Activated CD4-positive, alpha-beta T cell treated with anti-CD3 and anti-CD28 coated beads for 1 hour (primary cell): ENCODE measurements at places on chromosomes 11 and 22.

- no peak for DNase-seq
Observed at GRCh38 chr22:40855071-40855978, 1.1 kb downstream of the ST13 start.

DNA sequence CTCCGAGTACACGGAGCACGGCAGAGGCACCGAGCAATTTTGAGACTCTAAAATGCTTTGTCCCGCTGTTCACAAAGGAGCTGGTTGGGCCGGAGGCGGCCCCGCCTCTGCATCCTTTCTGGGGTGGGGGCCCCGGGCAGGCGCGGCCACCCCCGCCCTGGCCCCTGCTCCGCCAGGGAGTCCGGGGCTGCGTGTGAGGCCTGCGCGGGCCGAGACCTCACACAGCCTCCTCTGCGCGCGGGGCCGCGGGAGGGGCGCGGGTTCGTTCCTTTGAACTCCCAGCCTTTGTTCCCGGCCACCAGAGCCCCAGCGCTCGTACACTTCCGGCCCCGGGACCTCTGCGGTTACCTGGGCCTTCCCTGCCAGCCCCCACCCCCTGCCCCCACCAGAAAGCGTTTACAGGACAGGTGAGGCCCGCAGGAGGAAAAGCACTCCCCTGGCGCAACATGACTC is 1.6 kb downstream of the FGF19 start:
- no peak for DNase-seq

DNA sequence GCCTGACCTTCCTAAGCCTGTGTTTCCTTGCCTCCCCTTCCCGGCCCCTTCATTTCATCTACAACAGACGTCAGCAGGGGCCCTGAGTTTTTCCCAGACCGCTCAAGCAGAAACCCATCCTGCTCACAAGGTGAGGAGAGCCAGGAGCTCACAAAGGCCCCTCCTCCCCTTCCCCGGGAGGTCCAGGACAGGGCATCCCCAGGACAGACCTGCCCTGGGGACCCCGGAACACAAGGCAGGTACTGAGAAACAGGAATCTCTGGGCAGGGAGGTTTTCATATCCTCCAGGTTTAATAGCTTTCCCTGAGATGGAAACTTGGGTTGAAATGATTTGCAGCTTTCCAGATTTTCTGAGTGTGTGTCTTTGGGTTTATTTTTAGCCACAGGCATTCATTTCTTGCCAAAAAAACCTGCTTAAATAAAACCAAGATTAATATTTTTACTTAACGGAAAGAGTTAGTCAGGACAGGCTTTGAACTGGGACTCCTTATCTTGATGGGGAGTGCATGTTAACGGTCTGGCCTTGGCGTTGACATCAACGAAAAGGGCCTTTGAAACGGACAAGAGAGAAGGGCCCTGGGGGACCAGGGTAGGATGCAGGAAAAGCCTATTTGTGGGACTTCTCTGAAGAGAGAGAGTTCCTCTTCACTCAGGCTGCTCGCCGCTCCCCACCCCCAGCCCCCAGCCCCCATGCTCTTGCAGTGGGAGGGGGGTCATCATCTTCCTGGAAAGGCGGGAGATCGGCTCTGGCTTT is 38.5 kb downstream of the TIMP3 start:
- no peak for DNase-seq

DNA sequence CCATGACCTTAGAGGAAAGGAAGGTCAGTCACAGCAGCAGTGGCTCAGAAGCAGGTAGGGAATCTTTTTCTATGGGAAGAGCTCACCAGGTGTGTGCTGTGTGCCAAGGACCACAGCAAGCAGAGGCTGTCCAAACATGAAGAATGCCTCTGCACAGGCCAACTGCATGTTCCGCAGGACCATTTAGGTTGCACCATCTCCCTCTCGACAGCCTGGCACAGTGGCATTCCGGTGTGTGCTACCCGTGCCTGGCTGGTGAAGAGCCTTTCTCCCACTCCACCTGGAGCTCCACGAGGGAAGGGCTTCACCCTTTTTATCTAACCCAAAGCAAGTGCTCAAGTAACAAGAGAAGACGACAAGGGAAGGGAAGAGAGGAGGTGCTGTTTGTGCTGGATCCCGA is 76.5 kb downstream of the PACSIN2 start:
- no peak for DNase-seq

DNA sequence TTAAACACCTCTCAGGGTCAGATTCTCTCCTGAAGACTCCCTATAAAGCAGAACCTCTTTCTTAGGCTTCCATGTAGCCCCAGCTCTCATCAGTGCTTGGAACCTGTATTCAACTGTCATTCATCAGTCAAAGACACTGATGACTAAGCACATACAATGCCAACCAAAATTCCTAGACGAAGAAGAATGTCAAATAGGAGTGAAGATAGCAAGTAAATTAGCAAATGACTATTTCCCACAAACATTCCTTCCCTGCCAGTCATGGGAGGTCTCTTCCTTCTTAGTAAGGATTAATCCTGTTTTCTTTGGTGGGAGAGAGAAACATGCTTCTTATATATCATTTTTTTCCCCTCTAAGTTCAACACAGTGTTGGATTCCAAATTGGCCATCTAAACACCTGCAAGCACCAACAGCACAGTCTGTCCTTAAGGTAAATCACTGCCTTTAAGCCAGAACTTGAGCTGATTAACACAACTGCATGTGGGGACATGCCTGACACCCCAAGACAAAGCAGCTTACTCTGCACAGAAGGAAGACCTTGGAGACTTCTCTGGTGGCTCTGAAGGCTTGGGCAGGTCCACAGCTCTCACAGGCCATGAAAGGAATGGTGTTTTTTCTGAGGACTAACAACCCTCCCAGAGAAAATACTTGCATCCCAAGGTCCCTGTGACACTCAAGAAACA is 47.5 kb upstream of the ME3 start:
- no peak for DNase-seq

DNA sequence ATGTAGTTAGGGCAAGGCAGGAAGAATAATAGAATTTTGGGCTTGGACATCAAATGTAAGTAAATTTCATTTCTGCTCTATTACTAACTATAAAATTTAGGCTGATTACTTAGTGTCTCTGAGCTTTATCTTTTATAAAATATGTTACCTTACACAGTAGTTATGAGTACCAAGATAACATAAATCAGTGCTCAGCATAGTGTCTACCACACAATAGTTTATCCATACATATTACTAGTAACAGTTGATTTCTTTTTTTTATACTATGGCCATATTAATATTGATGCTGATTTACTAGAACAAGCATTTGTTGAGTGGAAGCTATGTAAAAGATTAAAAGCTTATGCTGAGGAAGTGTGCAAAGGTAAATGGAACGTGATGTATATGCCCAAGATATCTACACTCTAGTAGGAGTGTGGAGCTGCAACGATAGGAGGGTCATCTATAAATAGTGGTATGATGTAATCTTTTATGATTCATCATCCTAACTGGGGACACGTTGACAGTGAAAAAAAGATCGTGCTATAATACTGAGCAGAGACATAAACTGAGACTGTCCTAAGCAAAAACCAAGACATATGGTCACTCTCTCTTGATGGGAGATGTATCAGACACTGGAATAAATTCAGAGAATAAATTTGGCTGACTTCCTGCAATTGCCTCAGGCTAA is 8.7 kb upstream of the SLC5A12 start:
- no peak for DNase-seq

- DNase-seq, result no peak
Observed at GRCh38 chr11:16982256-16982671, 31.9 kb downstream of the PLEKHA7 start.
